ENCODE measurements at places on chromosomes 1 and 21. TPM values are rescaled to one million over a fixed set of nuclear protein-coding genes. Genes with fewer than 3 reads are reported as not detected.

Gene MMEL1
- total RNA-seq = 7.8 TPM

Gene NPR1
- total RNA-seq = under 0.01 TPM

Gene TMPRSS3
- total RNA-seq = not detected

Gene ILDR2
- total RNA-seq = 30.4 TPM

Gene RHBDL2
- not detected for total RNA-seq

Gene TSPAN2
- 28.2 TPM for total RNA-seq

Gene COL11A1
- total RNA-seq = 48.2 TPM

Gene CD164L2
- total RNA-seq = not detected

Gene CELA2B
- not detected for total RNA-seq
